ENCODE measurements at places on chromosomes 12 and 14.

GRCh38 chr12:25684070-25684469 lies 131.0 kb upstream of the LMNTD1 start:
- DNase-seq: no peak

DNA sequence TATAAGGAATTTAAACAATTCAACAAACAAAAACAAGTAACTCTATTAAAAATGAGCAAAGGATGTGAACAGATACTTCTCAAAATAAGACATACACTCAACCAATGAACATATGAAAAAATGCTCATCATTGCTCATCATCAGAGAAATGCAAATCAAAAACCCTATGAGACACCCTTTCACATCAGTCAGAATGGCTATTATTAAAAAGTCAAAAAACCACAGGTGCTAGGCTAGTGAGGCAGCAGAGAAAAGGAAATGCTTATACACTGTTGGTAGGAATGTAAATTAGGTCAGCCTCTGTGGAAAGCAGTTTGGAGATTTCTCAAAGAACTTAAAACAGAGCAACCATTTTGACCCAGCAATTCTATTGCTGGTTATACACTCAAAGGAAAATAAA lies 52.0 kb downstream of the NAV3 start:
- DNase-seq: no peak

DNA sequence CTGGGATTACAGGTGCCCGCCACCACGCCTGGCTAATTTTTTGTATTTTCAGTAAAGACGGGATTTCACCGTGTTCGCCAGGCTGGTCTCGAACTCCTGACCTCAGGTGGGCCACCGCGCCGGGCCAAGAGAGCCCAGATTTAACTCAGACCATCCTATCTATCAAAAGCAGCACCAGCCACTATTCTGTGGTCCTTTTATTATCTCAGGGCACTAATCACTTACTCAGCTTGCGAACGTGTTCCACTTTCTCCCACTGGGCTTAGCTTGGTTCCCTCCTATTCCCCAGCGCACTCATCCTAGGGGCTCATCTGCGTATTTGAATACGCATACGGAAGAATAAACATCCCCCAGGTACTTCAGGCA lies 16.2 kb upstream of the AACS start:
- DNase-seq: no peak

DNA sequence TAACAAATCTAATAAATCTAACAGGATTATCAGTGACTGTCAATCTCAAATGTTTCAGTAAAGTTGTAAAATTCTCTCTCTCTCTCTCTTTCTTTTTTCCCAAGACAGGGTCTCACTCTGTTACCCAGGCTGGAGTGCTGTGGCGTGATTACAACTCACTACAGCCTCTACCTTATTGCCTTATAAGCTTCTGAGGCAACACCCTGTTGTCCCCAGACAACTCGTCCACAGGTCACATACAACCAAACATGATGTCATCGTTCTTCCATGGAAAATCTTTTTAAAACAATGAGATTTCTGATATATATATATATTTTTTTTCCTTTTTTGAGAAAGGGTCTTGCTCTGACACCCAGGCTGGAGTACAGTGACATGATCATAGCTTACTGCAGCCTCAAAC lies 151.4 kb upstream of the RGS6 start:
- DNase-seq: no peak

DNA sequence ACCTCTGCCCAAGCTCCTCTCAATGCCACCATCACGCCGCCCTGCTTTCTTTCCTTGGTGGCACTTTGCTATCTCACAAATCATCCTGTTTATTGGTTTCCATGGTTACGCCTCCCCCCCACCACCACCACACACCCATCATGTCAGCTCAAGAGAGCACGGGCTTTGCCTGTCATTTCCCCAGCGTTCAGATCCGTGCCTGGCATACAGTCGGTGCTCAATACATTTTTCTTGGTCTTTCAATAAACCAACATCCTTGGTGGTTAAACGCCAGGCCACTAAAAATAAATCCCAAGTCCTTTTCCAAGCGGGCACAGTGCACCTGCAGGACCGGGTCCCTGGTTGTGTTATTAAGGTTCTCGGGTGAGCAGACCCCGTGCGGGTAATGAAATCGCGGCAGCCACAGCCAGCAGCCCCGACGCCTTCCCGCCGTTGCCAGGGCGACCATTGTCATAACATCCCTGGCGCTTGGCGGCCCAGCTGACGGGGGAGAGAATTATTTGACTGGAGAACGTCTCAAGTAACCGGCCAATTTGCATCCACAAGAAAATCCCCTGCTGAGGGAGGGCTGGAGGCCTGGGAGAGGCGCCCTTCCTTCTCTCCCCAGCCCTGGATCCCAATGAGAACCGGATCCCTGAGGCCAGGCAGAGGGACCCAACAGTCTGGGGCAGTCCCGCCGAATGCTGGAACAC lies 92.9 kb downstream of the KSR2 start:
- DNase-seq: no peak

- no peak for DNase-seq
Measured at GRCh38 chr14:38021861-38022260, 185.8 kb upstream of the SSTR1 start.

- DNase-seq: no peak
Measured at GRCh38 chr12:53217051-53217930, 10.2 kb upstream of the ITGB7 start.

DNA sequence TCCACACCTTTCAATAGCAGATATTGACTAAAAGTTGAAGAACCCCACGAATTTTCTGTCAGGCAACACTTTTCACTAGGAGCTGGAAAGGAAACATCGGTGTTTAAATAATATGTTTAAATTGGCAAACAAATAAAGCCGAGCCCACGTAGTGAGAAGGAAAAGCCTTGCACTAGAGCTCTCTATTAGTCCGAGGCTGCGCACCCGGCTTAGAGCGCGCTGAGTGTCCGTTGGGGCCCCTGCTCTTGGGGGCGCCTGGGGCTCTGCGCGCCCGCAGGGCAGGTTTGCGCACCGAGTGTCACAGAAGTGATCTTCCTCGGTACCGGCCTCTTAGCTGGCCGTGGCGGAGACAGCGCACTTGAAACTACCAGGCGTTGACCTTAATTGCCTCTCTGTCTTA lies 6.4 kb downstream of the TTC6 start:
- no peak for DNase-seq

- no peak for DNase-seq
Measured at GRCh38 chr12:125890971-125891370, 825.7 kb downstream of the AACS start.

DNA sequence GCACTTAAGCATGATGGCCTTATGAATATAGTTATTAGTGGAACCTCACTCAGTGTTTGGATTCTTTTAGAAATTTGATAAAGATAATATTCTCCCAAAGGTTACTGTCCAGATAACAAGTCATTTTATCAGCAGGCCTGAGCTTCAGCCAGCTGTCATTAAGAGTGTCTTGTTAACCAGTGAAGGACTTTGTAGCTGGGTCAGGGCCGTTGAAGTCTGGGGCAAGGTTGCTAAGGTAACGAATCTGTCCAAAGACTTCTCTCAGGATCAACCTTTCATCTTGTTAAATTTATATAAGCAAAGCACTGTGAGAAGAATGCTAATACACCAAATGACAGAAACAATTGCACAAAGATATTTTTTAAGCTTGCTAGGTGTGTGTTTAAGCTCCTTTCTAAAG lies 271.3 kb upstream of the TMPO start:
- no peak for DNase-seq

GRCh38 chr12:64461634-64462414 lies 9.9 kb downstream of the TBK1 start:
- DNase-seq: no peak

- no peak for DNase-seq
Measured at GRCh38 chr14:86683561-86683960, 1153.6 kb downstream of the FLRT2 start.

GRCh38 chr12:25056011-25056410 lies 107.1 kb upstream of the BCAT1 start:
- DNase-seq: no peak

- DNase-seq: no peak
Measured at GRCh38 chr12:33825442-33825841, 196.9 kb upstream of the ALG10 start.

GRCh38 chr12:41339784-41340183 lies 151.7 kb downstream of the PDZRN4 start:
- no peak for DNase-seq

- DNase-seq: no peak
Measured at GRCh38 chr12:52347551-52348510, 19.4 kb downstream of the KRT85 start.

DNA sequence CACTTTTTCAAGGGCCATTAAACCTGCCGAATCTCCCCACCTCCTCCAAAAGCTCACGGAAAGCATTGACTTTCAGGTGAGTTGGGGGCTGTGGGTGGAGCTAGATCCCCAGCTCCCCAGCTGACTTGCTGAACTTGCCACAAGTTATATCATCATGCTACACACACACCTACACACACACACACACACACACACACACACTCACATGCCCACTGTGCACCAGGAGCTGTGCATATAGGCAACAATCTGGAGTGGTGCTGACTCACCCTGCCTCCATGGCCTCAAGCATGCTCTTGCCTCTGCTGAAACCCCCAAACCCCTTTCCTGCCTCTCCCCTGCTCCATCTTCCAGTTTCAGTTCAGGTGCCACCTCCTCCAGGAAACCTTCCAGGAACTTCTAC lies 26.1 kb downstream of the SERPINA3 start:
- DNase-seq: no peak

DNA sequence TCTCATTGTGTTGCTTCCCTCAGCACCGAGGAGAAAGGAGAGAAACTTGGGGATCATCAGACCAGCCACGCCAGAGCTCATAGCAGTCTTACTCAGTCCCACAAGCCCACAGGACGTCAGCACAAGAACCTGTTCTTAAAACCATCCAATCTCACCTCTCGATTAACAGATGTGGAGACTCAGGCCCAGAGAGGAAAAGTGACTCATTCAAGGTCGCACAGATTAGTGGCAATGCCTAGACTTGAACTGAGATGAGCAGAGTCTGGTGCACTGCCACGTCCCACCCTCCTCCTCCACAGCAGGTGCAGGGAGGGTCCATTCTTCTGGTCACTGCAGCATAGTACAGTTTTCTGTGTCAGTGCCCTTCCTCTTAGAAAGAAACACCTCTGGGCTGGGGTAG lies 154.9 kb upstream of the PZP start:
- no peak for DNase-seq

- no peak for DNase-seq
Measured at GRCh38 chr12:31589598-31589903, 1.4 kb downstream of the DENND5B start.

DNA sequence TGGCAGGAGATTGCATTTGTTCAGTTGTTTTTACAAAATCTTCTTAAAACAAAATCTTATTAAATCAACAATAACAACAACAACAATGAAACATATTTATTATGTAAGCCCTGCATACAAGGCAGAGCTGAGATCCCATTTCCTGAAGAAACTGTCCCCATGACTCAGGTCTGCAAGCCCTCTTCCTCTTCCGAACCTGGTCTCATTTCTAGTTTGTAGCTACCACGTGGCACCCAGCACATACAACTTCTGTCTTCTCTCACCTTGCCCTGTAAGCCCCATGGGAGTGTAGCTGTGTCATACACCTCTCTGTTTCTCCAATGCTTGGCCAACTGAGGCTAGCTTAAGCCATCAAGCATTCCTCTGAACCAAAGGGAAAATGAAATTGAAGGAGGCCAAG lies 106.4 kb downstream of the SLC8A3 start:
- no peak for DNase-seq

DNA sequence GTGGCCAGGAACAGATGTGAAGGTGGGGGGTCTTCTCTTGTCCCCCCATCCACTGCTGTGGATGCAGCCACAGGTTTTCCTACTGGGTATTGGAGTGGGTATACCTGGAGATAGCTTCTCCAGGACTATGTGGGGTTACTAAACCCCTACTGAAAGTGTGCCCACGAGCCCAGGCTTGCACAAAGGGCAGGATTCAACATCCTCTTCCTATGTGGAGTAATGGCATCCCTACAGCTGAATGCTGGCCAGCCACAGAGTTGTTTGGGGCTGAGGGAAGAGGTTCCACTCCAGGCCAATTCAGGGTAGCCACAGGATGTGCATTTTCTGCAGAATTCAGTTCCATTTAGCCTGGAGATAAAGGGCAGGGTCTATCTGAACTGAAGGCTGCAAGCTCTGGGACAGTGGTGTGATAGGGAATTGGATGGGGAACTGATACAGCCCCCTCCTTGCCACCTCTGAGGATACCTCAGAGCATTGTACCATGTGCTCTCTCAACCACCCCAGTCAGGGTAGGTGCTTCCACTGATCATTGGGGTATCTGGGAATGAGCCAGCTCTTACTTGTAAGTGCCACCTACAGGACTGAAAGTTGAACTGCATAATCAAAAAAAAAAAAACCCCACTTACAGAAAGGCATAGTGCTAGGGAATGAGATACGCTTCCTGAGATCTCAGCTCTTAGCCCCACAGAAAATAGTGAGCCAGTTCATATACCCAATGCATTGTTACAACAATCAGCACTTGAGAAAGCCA lies 187.1 kb downstream of the KITLG start:
- DNase-seq: no peak

GRCh38 chr12:110280392-110280778 lies 662 bp upstream of the ATP2A2 start:
- DNase-seq: no peak

- DNase-seq: no peak
Measured at GRCh38 chr14:87207756-87208155, 785.2 kb downstream of the GALC start.

- no peak for DNase-seq
Measured at GRCh38 chr14:38737686-38738407, 365.2 kb downstream of the SEC23A start.

GRCh38 chr12:53571295-53571694 lies 54.9 kb downstream of the ATF7 start:
- DNase-seq: no peak

DNA sequence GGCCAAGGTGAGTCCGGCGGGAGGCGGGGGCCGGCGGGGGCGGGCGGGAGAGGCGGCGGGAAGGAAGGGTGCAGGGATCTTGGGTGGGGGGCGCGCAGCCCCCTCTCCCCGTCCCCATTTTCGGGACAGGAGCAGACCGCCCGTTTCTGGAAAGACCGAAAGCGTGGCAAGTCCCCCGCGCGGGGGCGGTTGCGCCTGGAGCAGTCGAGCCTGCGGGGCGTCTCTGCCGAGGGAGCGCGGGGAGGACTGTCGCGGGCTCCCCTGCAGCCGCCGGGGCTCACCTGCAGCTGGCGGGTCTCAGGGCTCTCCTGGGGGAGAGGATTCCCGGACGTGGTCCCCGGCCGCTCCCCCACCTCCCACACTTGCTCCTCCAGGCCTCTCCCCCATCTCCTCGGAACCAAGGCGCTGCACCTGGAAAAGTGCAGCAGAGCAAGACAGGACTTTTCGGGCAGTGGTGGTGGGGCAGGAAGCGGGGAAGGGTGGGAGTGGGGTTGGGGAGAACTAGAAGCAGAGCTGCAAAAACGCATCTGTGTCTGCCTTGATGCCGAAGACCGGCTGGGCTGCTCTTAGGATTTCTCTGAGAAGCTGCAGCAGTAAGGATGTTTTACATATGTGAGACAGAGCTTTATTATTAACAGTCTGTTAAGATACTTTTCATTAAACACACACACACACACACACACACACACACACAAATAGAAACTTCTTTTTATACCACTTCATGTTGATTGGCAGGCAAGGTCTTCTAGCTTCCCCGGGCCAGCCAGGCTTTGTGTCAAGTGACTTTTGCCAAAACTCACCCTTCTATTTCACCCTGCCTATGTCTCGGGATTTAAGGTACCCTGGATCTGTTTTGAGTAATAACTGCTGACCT lies 677 bp downstream of the C12orf75 start:
- DNase-seq: no peak

Data from cortex of kidney (tissue), 1 donor.